ENCODE measurements at places on chromosomes 16 and 17. TPM values are rescaled to one million over a fixed set of nuclear protein-coding genes. Genes with fewer than 3 reads are reported as not detected.

LHX1 gene
- not detected for total RNA-seq

PRDM7 gene
- not detected for total RNA-seq

DPEP1 gene
- total RNA-seq, result 2.4 TPM

GDPD1 gene
- total RNA-seq, result 2.7 TPM

CCDC102A gene
- 8.0 TPM for total RNA-seq

SLC12A4 gene
- 38.1 TPM for total RNA-seq

MMP2 gene
- total RNA-seq, result 228 TPM

SCNN1G gene
- 1.2 TPM for total RNA-seq

KIF2B gene
- not detected for total RNA-seq

KRTAP1-5 gene
- total RNA-seq, result 14.1 TPM

KRT14 gene
- 763 TPM for total RNA-seq

TBC1D3D gene
- total RNA-seq, result 2.3 TPM

TMEM235 gene
- not detected for total RNA-seq

NKD1 gene
- total RNA-seq, result 4.9 TPM

CDRT4 gene
- total RNA-seq, result 5.7 TPM

CAPN15 gene
- total RNA-seq, result 10.2 TPM

OMG gene
- 0.20 TPM for total RNA-seq

CD79B gene
- 2.2 TPM for total RNA-seq

OTOA gene
- 0.10 TPM for total RNA-seq

HES7 gene
- 0.10 TPM for total RNA-seq

KRT24 gene
- not detected for total RNA-seq

SLFN14 gene
- 1.6 TPM for total RNA-seq

CCL11 gene
- not detected for total RNA-seq

CCL3 gene
- total RNA-seq, result 7.9 TPM

EPOP gene
- total RNA-seq, result 0.49 TPM

KCTD5 gene
- total RNA-seq, result 13.6 TPM

MYLK3 gene
- total RNA-seq, result 3.0 TPM

SLC38A8 gene
- not detected for total RNA-seq

HAS3 gene
- 9.9 TPM for total RNA-seq

RSKR gene
- 13.9 TPM for total RNA-seq

CDH5 gene
- total RNA-seq, result 28.5 TPM

SRCIN1 gene
- 3.5 TPM for total RNA-seq

PDILT gene
- total RNA-seq, result not detected

B9D1 gene
- 9.2 TPM for total RNA-seq

SLC52A1 gene
- total RNA-seq, result 0.59 TPM
